Purkinje cell (primary cell): ENCODE measurements at places on chromosomes 11 and 22. TPM values are rescaled to one million over a fixed set of nuclear protein-coding genes. Genes with fewer than 3 reads are reported as not detected.

Gene CACNA1I
- 0.09 TPM in 1 of 2 replicates, not detected in the other for polyA plus RNA-seq

Gene EFCAB6
- polyA plus RNA-seq, result 1.3 and 5.9 TPM in 2 replicates

Gene PDHX
- 142 and 187 TPM in 2 replicates for polyA plus RNA-seq

Gene MED15
- polyA plus RNA-seq, result 0.63 and 1.9 TPM in 2 replicates

Gene PRRG4
- 0.07 and 0.36 TPM in 2 replicates for polyA plus RNA-seq

Gene POU2AF2
- polyA plus RNA-seq, result not detected in 2 replicates
